ENCODE measurements at places on chromosomes 1 and 21.

- no peak for DNase-seq
Observed at GRCh38 chr1:63101336-63101735, 221.0 kb upstream of the FOXD3 start.

DNA sequence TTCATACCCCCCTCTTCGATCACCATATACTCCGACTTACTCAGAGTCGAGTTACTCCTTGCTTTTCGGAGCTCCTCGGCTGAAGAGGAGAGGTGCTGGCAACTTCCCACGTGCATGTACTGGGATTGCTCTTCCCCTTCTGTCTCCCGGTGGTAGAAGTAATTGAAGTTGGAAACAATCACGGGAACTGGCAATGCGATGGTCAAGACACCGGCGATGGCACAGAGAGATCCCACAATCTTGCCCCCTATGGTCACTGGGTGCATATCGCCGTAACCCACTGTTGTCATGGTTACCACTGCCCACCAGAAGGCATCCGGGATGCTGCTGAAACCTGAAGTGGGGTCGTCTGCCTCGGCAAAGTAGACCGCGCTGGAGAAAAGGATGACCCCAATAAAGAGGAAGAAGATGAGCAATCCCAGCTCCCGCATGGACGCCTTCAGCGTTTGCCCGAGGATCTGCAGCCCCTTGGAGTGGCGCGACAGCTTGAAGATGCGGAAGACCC is 1.5 kb downstream of the KCNA3 start:
- no peak for DNase-seq

DNA sequence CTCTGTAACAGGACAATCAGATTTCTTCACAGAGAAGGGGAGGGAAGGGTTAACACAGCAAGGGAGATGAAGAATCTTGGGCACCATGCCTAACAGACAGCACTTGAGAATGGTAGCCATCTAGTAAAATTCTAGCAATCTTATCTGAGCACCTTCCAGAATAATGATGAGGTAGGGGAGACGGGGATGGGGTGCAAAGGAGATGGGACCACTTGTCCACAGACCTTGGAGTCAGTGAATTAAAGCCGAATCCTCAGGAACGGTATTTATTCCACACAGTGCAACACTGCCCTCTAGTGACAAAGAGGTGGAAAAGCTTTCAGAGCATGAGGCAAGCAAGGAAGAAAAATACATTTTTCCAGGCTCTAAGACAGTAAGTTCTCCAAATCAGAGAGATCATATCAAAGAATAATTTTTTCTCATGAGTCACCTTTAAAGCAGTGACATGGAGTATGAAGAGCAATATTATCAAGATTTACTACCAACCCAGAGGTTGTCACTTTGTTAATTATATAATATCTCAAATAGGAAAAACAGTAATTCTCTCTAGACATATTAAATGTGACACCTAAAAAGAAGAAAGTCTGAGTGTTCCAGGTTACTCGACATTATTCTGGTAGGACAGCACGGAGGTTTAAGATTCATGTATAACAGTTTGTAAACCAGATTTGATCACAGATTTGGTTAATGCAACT is 43.3 kb upstream of the LPAR3 start:
- peak; percentile 53 for DNase-seq

DNA sequence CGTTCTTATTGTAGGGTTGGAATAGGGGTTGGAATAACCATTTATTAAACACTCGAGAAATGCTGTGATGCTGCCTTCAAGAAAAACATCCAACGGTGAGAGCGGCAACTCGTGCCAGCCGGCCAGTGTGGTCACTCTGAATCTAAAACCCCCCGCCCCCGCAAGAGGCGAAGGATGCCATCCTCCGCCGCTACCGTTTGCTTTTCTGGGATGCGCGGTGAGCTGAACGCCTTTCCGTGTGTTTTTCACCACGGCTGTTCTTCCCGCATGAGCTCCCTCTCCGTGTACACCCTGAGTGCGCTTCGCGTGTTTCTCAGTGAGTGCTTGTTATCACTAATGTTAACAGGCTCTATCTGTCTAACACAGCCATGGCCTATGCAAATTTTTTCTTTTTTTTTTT is 42.0 kb upstream of the RIPK4 start:
- no peak for DNase-seq

GRCh38 chr1:162265983-162266382 is 110.7 kb downstream of the SPATA46 start:
- no peak for DNase-seq

DNA sequence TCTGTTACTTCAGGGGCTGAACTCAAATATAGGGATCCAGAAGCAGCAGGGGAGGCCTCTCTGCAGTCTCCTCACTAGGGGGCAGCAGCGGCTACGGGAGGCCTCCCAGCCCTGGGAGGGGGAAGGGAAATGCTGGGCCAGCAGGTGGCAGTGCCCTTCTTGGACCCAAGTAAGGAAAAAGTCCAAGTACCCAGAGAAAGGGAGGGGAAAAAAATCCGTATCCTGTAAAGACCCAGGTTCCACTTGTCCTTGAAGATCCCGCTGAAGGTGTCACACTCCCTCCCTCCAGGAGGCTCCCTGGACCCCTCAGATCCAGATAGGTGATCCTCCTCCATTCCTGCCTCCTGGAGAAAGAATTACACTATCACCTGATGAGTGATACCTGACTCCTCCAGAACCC is 14.1 kb upstream of the NUAK2 start:
- peak; percentile 87 for DNase-seq

DNA sequence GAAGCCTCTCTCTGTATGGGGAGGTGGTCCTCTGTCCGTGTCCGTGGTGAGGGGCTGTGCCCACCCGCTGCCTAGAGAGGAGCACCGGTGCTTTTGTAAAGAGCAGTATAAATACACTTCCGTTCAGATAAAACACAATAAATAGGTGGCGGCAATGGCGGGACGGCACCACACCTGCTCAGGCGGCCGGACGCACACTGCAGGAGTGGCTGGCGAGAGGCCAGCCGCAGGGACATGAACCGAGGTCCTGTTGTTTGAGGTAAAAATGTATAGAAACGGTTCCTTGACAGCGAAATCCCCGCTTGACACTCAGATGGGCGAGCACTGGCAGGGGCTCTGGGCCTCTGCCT is 40.8 kb downstream of the KRTAP10-1 start:
- no peak for DNase-seq

GRCh38 chr1:237074371-237075117 is 32.6 kb downstream of the RYR2 start:
- DNase-seq = no peak

DNA sequence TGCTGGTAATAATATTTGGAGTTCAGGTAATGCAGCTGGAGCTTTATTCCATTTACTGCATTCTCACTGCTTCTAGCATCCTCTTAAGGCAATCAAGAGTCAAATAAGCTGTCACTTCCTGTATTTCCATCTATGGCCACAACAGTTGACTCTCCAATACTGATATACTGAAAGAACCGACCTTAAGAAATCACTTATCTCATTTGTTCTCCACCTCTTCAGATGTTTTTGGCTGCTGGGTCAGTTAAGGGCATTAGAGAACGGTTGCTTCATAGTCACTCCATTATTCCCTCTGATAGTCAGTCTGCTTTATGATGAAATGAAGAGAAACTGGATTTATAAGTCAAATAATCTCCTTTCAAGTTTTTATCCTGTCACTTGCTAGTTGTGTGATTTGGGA is 14.2 kb upstream of the RGS4 start:
- DNase-seq = no peak

DNA sequence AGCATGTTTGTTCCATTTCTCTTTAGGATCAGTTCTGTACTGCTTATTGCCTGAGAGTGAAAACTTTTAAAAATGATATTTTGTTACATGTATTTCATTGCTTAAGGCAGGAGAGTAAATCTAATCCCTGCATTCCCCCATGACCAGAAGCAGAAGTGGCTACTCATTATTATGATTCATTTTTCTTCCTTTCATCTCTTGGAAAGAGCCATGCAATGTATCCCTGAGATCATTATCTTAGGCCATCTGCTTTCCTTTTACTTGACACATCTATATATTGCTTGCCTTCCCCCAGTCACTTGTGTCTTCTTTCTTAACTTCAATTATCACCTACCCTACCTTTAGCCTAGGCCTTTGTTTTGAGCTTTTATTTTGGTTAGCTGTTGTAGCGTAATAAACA is 430.4 kb upstream of the CHRM3 start:
- DNase-seq = no peak

DNA sequence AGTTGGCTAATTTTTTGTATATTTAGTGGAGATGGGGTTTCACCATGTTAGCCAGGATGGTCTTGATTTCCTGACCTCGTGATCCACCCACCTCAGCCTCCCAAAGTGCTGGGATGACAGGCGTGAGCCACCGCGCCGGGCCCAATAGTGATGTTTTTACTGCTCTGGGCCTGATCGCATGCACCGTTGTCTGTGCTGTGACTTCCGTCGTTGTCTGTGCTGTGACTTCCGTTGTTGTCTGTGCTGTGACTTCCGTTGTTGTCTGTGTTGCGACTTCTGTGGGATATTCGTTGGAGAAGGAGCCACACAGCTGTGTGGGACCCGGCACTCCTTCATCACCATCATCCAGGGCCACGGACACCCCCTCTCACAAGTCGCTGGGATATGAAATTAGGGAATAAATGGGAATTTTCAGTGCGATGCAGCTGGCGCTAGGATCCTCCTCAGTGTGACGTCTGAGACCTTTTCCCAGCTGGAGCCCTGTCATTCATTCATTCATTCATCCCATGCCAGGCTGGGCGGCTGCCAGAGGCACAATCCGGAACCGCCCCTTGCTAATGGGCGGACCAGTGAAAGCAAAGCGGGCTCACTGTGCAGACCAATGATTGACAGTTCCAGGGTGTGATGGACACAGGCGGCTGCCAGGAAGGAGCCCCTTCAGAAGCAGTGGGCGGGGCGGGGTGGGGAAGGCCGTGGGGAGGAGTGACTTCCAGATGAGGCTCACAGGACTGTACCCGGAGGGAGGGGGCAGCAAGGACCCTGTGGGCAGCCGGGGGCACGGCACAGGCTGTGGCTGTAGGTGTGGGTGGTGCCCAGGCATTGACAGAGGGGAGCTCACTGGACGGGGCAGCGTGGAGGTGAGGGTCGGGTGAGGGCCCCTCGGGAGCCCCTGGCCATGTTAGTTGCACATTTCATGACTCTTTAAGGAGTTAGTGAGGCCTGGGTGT is 48.9 kb downstream of the PRKCZ start:
- DNase-seq = no peak

DNA sequence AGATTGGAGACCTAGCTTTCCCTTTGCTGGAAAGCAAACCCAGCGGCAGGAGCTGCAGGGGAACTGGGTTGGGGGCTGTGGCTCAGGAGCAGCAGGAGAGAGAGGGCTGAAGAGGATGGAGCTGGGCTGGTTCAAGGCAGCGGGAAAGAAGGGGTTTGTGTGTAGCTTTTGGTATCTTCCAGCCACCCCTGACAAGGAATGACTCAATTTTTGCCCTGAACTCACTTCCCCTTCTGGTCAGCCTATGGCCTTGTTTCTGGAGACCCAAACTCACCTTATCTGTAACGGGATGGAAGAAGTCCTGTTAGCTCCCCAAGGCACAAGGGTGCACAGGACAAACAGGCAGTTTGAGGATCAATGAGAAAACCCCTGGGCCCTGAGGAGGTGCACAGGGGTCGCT is 13.1 kb downstream of the C1orf115 start:
- no peak for DNase-seq

- peak; percentile 64 for DNase-seq
Observed at GRCh38 chr21:46457801-46458314, 833 bp upstream of the DIP2A start.

DNA sequence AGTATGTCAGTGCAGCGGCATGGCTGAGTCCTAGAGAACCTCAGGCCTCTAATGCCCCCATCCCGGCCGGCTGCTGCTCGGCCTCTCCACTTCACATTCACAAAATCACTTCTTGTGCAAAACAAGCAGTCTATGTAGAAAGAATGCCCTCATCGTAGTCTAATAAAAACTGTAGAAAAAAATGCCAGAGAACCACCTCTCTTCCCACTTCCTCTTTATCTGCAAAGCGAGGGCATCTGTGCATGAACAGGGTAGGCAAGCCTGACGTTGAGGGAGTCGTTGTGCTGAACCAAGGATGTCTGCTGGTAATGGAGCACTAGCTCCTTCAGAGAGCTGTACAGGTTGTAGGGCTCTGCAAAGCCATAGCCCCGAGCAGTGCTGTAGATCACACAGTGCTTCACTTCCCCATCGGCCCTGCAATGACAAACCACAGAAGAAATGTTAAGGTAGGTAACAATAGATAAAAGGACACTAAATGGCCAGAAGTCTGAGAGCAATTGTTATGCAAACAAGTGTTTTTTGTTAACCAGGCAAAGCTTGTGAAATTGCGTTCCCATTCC is 88.9 kb downstream of the PIK3R3 start:
- DNase-seq = no peak
